ENCODE measurements at places on chromosomes 5 and 9.

GRCh38 chr9:94507531-94508258, 47.2 kb upstream of the PCAT7 start:
- DNase-seq = no peak

DNA sequence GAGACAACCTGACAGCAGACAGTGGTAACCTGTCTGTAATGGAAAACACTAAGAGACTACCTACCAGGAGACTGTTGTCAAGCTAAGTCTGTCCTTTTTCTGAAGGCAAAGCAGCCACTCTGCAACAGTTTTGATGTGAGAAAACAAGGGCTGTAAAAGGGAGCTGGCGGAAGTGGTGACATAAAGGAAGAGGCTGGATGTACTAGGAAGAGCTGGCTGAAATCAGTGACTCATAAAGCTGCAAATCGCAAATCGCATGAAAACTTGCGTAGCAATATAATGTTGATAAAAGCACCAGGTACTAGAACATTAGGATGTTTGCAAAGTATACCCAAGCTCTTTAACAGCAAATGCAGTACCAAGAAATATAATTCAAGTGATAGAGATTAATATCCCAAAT, 1.4 kb downstream of the NSUN2 start:
- no peak for DNase-seq

GRCh38 chr5:172078726-172079345, 72.4 kb upstream of the FBXW11 start:
- DNase-seq = no peak

- DNase-seq = no peak
Observed at GRCh38 chr9:88302579-88303324, 85.5 kb upstream of the SPIN1 start.

- DNase-seq = peak; percentile 26
Observed at GRCh38 chr5:138789771-138790242, 36.6 kb downstream of the CTNNA1 start.

DNA sequence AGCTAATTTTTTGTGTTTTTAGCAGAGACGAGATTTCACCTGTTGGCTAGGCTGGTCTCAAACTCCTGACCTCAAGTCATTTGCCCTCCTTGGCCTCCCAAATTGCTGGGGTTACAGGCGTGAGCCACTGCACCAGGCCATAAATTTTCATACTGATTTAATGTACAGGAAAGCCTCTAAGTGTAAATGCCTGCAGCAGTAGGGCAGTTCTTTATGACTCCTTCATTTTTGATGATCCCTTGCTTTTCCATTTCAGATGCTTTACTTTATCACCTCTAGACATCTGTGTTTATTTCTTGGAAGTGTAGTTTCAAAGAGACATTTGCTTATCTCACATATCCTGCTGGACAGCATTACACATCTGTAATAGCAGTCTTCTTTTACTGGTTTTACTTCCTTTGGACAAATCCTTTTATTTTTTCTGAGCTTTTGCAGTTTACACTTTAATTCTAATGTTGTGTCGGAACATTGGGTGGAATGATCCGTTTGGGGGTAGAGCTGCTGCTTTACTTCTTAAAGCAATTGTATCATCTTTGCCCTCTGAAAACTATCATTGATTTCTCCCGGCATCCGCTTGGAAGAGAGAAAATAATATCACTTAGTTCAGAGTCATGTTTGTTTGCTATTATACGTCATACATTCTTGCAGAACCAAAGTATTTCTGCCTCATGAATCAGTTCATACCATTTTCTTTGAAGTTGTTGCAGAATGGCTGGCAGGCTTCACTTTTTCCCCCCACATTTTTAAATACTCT, 36.0 kb downstream of the SCGB3A1 start:
- DNase-seq = peak; percentile 51

- no peak for DNase-seq
Observed at GRCh38 chr5:42235241-42235640, 188.0 kb upstream of the GHR start.
